A549 treated with DMSO at 1 μM for 4 hours (cell line): ENCODE measurements at places on chromosomes 2 and 18. TPM values are rescaled to one million over a fixed set of nuclear protein-coding genes. Genes with fewer than 3 reads are reported as not detected.

CD8A gene
- total RNA-seq = 0.19 to 0.45 TPM (median 0.30 TPM) in 5 replicates

EML6 gene
- 1.3 to 1.8 TPM (median 1.5 TPM) in 5 replicates for total RNA-seq

RESP18 gene
- not detected in 5 replicates for total RNA-seq

SERPINB13 gene
- total RNA-seq = not detected in 5 replicates

GBX2 gene
- 2.3 to 4.1 TPM (median 3.3 TPM) in 5 replicates for total RNA-seq
